SK-MEL-5 (cell line): ENCODE measurements at places on chromosomes 12 and 14. TPM values are rescaled to one million over a fixed set of nuclear protein-coding genes. Genes with fewer than 3 reads are reported as not detected.

The OR5AU1 gene
- total RNA-seq = not detected in 2 replicates

The ACOT2 gene
- 73.4 and 86.5 TPM in 2 replicates for total RNA-seq

The SOAT2 gene
- total RNA-seq = not detected in 2 replicates

The MSRB3 gene
- total RNA-seq = 7.8 and 9.0 TPM in 2 replicates

DNA sequence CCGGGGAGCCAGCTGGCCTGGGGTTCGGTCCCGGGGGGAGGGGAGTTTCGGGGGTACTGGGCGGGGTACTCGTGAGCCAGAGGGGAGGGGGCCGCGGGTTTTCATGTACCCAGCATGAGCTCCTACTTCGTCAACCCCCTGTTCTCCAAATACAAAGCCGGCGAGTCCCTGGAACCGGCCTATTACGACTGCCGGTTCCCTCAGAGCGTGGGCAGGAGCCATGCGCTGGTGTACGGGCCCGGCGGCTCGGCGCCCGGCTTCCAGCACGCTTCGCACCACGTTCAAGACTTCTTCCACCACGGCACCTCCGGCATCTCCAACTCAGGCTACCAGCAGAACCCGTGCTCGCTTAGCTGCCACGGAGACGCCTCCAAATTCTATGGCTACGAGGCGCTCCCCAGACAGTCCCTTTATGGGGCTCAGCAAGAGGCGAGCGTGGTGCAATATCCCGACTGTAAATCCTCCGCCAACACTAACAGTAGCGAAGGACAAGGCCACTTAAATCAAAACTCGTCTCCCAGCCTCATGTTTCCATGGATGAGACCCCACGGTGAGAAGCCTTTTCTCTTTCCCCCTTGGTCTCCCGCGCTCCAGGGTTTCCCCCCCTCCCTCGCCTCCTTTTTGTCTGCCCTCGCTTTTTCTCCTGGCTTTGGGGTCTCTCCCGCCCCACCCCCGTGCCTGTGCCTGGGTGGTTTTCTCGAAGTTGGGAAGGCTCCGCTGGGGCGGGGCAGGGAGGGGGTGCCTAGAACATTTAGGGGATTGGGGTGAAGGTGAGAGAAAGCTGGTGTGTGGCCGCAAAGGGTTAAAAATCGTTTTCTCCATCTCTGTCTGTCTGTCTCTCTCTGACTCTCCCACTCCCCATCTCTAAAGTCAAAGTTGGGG, 627 bp downstream of the HOXC8 start:
- DNase-seq = no peak

DNA sequence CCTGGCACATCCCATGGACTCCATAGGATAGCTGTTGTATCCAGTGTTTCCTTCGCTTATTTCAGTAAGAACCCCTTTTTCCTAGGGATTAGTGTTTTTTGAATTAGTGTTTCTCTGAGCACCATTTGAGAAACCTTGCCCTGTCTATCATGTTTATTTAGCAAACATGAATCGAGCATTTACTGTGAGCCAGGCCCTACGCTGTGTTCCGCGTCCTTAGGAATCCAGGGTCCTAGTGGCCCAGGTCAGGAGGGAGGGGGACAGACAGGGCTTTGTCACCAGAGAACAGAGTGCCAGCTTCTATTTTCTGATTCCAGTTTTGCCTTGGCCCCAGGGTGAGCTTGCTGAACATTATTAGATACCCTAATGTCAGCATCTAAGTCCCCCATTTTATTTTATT, 2.5 kb downstream of the TEAD4 start:
- no peak for DNase-seq

GRCh38 chr14:74671789-74672188, 41.1 kb downstream of the AREL1 start:
- DNase-seq = no peak

DNA sequence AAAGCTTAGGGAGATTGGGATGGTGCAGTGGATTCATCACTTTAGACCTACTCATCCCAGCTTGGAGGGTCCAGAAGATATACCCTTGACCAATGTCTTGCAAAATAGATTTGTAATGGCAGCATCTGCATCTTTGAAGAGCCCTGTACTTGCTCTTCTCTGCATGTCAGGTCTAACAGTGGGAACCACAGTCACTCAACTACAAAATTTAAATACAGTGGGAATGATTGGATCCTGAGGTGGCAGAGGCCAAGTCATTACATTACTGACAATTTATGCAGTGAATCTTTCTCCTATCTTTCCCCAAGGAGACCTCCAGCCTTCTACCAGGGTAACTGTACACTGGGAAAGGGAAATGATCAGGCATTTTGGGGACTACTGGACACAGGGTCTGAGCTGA, 8.2 kb upstream of the RNASE9 start:
- no peak for DNase-seq

DNA sequence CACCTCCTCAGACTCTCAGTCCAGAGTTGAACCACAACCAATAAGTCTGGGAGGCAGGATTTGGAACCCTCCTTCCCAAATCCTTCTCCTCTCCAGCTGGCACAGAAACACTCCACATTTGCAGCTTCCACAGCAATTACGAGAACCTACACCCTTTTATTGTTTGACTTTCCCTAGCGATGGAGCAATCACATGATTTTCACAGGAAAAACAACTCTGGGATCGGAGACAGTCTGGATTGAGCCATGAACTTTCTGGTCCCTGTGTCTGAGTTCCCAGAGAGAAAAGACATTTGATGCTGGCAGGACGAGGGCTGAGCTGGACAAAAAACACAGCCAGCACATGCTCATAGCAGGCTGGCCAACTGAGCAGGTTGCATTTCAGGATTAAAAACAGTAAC, 49.0 kb upstream of the STON2 start:
- no peak for DNase-seq

GRCh38 chr12:93573552-93574223, 1.2 kb downstream of the SOCS2 start:
- no peak for DNase-seq

DNA sequence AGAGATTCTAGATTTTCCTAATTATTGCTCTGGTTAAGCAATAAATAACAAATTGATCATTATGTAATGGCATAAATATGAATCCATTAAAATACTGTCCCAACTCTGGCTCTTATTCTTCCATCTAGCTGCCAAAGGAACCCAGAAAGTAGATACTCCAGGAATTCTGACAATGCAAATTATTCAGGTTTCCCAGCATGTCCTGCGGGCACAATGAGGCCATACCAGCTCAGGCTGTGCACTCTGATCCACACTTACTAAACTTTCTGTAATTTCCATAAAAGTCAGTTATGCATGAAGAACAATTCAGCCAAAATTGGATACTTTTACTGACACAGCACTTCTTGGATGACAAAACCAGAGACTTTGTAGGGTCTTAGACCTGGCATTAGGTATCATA, 576.3 kb downstream of the KCNH5 start:
- no peak for DNase-seq

DNA sequence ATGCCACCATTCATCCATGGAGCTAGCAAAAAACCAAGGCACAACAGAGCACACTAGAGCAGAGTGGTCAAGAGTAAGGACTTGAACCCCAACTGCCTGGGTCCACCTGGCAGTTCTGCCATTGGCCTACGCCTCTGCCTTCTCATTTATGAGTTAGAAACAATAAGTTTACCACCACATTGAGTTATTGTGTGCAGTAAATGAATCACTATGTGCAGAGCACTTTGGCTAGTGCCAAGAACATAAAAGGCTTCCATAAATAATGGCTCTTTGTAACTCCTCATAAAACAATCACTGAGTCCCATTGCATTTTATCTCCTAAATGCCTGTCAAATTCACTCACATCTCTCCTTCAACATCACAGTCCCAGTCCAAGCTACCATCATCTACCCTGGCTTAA, 86.3 kb downstream of the OTX2 start:
- no peak for DNase-seq

- DNase-seq = no peak
Measured at GRCh38 chr12:66500091-66500490, 178.8 kb downstream of the GRIP1 start.
